EH (cell line): ENCODE measurements at places on chromosomes 12 and 14.

- DNase-seq: no peak
These were observed 455.5 kb downstream of the AEBP2 start for GRCh38 chr12:19894803-19895202.

DNA sequence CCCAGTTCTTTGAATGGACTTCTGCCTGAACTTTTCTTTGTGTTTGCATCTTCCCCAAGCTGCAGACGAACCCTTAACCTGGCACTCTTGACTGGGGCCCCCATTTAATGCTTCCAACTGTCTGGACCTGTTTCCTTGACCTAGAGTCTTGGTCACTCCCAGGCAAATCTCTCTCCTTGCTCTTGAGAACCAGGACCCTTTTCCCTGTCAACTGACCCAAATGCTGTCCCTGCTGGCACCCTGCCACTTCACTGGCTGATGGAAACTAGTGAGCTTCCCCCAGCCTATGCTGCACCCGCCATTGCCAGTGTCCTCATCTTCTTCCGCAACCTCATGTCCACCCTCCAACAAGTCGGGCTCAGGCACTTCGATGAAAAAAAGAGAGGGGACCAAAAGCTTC is 79.5 kb downstream of the PRIMA1 start:
- no peak for DNase-seq

- peak; percentile 5 for DNase-seq
These were observed 22.9 kb upstream of the NR1H4 start for GRCh38 chr12:100450735-100451134.

GRCh38 chr12:112117685-112118084 is 7.7 kb upstream of the TRAFD1 start:
- DNase-seq: peak; percentile 45

DNA sequence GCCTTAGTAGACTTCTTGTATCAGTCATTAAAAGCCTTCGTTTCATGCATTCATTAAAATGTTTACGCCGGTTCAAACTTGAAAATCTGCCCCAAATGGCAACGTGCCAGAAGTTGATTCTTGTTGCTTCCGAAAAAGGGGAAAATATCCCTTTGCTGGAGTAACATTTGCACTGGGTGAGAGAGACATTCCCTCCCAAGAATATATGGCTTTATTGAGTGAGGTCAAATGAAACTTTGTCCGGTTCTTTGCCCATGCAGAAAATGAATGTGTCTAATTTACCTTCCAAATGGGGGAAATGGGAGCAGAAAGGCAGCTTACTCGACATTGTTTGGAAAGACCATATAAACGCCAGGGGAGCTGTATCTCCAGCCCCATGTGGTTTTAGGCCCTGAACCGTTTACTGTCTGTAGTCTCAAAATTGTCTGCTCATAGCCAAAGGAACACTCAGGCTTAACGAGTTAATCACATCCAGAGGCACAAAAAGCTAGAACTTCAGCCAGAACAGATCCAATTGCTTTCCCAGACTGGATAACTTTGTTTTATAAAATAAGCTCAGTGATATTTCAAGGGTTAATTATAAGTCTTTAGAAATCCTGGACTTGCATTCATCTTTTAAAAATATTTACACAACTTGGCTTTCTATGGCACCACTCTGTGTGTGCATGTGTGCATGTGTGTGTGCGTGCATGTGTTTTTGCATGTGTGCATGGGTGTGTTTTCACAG is 2.9 kb upstream of the EMP1 start:
- DNase-seq: no peak

GRCh38 chr12:46258129-46258528 is 10.7 kb downstream of the SLC38A1 start:
- DNase-seq: no peak

DNA sequence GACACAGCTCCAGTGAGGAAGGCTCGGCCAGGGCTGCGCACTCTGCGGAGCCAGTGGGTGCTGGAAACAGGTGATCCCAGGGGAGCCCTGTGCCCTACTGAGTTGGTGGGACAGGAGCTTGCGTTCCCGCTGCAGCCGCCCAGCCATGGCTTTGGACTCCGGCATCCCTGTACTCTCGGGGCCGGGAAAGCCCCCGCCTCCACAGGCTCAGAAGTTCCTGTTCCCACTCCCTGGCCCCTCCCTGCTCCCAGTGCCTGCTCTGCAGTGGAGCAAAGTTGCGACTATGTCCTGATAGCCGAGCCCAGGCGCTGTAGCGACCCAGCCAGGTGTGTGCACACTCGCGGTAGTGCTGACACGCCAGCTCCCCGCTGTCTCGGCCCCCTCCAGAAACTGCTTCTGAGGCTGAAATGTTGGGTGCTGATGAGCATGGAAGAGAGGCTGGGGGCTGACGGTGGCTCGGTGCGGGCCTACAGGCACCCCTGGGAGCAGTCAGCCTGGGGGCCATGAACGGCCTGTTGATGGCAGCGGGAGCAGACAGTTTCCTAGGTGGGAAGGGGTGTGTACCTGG is 344.6 kb upstream of the MGAT4C start:
- DNase-seq: no peak

DNA sequence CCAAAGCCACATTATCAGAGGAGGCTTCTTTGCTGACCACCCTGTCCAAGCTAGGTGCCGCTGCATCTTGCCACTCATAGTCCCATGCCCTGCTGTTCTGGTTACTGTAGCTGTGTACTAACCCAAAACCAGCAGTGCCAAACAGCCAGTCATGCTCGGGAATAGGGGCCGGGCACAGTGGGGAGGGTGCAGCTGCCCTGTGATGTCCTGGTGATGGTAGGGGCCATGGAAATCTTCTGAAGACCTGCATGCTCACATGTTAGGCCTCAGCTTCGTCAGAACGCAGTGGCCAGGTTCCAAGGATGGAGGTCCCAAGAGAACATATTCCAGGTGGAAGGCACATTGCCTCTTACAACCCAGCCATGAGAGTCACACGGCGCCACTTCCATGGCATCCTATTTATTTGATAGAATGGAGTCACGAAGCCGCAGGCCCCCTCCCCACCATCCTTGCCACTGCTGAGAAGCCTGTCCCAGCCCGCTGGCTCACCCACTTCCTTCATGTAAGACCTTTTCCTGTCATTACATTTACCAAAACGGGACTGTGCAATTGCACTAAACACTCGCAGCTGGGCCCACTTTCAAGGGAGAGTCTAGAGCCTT is 48.5 kb downstream of the FAM222A start:
- DNase-seq: no peak
